ENCODE measurements at places on chromosomes 12 and 14.
A peak's percentile ranks its signal among the peaks of the same experiment; 100 is the strongest.

DNA sequence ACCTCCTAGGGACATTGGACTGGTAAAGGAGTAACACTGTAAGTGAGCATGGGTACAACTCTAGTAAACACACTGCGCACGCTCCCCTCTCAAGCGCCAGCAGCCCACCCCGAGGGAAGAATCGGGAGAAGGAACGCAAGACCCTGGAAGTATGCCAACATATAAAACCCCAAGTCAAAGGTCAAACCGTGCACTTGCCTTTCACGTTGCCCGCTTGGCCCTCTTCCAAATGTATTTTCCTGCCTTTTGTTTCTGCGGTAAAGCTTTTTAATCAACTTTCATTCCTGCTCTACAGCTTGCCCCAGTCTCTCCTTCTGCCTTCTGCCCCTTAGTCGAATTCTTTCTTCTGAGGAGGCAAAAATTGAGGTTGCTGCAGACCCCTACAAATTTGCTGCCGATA, 17.6 kb upstream of the CHST11 start:
- DNase-seq: no peak

GRCh38 chr12:47848853-47849252, 29.1 kb upstream of the HDAC7 start:
- no peak for DNase-seq

DNA sequence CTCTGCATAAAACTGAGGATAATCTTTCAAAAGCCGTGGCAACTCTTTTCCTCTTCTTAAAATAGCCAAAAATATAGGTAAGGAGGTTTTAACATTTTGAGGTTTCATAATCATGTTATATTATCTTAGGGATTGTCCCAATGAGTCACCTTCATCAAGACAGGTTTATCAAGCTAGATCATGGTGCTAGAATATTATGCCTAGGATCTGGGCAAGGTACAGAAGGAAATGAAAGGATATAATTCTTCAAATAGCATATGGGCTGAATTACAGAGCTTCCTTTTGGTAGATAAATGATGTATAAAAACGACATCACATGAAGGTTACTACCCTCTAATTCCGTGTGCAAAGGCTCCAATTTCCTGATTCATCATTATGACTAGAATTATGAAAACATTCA, 28.6 kb upstream of the TBC1D15 start:
- no peak for DNase-seq

DNA sequence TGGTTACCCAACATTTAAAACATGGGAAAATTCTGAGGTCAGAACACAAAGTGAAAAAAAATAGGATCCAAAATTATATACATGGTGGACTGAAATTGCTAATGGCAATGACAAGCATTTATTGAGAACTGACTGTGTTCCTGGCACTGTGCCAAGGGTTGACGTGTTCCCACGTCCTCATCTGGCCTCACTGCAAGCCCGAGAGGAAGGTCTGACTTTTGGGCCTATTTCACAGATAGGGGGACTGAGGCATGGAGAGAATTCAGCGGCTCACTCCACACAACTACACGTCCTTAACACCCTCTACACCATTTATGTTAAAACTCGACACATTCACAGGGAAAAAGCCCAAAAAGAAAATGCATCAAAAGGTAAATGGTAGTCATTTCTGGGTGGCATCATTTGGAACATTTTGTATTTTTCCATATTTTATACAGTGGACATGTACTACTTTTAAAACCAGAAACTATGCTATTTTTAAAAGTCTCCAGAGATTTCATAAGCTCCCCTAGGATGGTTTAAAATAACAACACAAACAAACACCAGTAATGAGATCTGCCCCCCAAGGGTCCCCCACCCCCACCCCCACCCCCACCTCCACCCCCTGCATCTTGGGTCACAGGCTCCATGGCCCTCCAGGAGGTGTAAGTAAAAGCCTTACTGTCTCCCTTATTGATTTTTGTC, 27.7 kb downstream of the CLMN start:
- peak; percentile 17 for DNase-seq

- DNase-seq: no peak
These were observed 1079.4 kb downstream of the TMEM121 start for GRCh38 chr14:106605548-106606448.

GRCh38 chr14:30995689-30996088, 29.8 kb upstream of the AP4S1 start:
- no peak for DNase-seq

DNA sequence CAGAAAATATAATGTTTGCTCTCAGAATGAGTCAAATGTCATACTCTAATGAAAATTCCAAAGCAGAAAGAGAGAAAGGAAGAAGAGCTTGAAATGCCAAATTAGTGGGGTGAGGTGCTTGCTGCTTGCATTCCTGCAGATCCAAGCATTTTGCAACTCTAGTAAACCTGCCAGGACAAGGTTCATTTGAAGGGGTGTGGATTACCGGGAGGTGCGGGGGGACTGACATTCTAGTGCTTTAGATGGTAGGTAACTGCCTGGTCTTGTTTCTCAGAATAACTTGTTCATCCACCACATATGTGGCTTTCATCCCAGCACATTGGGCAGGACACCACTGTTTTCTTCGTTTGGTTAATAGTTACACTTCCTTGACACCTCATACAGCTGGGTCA, 144.4 kb downstream of the AKAP6 start:
- no peak for DNase-seq

- no peak for DNase-seq
These were observed 4.8 kb upstream of the LYZ start for GRCh38 chr12:69343357-69343756.

GRCh38 chr12:32312049-32312670, 87.2 kb upstream of the FGD4 start:
- DNase-seq: no peak
